Endothelial cell (in vitro differentiated cells): ENCODE measurements at places on chromosomes 3 and 15.
A peak's percentile ranks its signal among the peaks of the same experiment; 100 is the strongest.

- DNase-seq = no peak
Measured at GRCh38 chr15:58678683-58679082, 70.8 kb downstream of the ADAM10 start.

DNA sequence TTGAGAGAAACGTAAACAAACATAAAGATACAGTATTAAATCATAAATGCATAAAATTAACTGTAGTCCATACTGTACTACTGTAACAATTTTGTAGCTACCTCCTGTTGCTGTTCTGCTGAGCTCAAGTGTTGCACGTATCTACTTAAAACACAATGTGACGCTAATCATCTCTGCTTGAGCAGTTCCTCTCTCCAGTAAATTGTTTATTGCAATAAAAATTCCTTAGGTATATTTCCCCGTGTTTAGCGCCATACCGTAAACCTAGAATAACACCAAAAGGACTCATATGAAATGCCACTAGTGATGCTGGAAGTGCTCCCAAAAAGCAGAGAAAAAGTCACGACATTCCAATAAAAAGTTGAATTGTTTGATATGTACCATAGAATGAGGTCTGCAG is 152.3 kb downstream of the LRRN1 start:
- DNase-seq = no peak

GRCh38 chr15:89367485-89368451 is 33.1 kb upstream of the POLG start:
- no peak for DNase-seq

DNA sequence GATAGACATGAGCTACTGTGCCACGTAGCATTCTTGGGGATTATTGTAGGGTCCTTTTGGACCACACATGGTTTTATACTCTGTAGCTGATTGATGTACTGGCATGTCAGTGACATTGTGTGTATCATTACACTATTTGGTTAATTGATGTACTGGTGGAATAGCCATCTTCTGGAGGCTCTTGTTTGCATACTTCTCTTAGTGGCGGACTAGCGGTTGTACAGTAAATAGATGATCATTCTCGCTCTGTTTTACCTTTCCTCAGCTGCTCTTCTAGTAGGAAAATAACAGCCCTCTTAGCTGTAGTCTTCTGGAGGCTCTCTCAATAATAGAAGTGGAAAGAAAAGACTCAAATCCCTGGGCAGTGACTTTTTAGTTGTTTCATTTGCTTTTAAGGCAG is 24.8 kb downstream of the IGF1R start:
- no peak for DNase-seq

- no peak for DNase-seq
Measured at GRCh38 chr3:72329354-72329753, 518.9 kb downstream of the SHQ1 start.

GRCh38 chr3:154568064-154568463 is 138.1 kb upstream of the GPR149 start:
- no peak for DNase-seq

DNA sequence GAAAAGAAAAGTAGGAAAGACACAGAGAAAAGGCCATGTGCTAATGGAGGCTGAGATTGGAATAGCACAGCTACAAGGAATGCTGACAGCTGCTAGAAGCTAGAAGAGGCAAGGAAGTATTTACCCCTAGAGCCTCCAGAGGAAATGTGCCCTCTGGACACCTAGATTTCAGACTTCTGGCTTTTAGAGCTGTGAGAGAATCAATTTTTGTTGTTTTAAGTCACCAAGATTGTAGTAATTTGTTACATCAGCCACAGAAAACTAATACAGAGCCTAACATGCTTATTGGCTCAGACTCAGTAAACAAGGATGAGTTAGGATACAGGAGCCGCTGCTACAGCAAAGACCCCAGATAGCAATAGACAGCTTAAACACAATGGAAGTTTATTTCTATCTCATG is 33.1 kb upstream of the GLCE start:
- no peak for DNase-seq

- no peak for DNase-seq
Measured at GRCh38 chr3:111733154-111733553, 125.9 kb upstream of the PHLDB2 start.

- no peak for DNase-seq
Measured at GRCh38 chr3:157066335-157067098, 93.4 kb downstream of the CCNL1 start.

- no peak for DNase-seq
Measured at GRCh38 chr3:178823150-178823549, 248.5 kb downstream of the ZMAT3 start.

- no peak for DNase-seq
Measured at GRCh38 chr3:89447243-89447642, 339.8 kb downstream of the EPHA3 start.

GRCh38 chr3:74273555-74274402 is 340.7 kb downstream of the CNTN3 start:
- DNase-seq = no peak

DNA sequence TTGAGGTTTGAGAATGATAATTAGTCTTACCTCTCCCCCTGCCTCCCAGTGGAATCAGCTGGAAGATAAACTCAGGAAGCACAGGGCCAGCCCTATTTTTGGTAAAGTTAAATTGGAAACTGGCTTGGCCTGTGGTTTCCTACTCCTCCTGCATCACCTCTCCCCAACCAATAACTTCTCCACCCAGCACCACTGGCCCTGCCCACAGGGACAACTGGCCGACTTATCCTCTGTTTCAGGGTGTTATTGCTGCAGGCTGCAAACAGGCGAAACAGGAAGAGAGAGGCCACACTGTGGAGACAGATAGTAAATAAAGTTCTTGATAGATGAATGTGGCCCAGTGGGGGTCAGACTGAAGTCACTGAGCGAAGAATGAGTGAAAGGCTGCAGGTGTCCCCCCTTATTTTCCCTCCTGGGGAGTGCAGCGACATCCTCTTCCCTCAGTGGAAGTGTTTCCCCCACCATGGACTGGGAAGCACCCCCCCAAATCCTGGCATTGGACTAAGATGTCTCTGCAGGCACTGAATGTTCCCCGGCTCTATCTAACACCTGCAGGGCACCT is 47.1 kb downstream of the PDIA5 start:
- peak; percentile 10 for DNase-seq

DNA sequence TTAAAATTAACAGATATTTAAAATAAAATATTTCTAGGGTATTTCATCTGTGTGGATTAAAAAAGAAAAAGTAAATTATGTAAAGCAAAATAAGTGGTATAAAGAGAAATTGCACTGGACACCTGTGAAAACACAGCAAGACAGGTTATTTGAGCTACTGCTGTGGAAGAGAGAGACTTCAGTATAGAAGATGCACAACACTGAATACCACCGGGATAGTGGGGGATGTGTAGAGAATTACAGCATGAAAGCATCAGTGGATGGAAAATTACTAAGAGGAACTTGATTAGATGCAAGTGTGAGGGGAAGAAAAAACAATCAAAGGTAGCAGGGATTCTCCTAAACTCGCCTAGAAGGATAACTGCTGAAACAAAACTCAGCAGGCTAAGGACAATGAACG is 1242.5 kb upstream of the GBE1 start:
- DNase-seq = no peak

GRCh38 chr3:47204875-47205274 is 41.0 kb upstream of the SETD2 start:
- no peak for DNase-seq

- peak; percentile 31 for DNase-seq
Measured at GRCh38 chr3:73192036-73192738, 130.7 kb downstream of the EBLN2 start.

DNA sequence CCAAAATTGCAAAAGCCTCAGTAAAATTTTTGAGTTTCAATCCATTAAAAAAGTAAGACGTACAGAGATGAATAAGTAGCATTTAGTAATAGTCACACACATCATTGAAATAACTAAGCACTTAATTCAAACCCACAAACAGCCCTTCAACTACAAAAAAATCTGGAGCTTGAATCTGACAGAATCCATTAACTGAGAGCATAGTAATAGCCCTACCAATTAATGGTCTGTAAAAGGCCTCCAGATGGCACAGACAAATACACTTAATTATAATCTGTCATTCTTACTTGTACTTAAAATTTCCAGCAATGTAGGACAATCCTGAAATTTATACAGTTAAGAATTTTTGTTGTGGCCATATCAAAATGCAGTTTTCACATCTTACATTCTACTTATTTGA is 246.9 kb downstream of the VGLL3 start:
- DNase-seq = no peak

- no peak for DNase-seq
Measured at GRCh38 chr15:93989440-93989998, 241.8 kb upstream of the MCTP2 start.

DNA sequence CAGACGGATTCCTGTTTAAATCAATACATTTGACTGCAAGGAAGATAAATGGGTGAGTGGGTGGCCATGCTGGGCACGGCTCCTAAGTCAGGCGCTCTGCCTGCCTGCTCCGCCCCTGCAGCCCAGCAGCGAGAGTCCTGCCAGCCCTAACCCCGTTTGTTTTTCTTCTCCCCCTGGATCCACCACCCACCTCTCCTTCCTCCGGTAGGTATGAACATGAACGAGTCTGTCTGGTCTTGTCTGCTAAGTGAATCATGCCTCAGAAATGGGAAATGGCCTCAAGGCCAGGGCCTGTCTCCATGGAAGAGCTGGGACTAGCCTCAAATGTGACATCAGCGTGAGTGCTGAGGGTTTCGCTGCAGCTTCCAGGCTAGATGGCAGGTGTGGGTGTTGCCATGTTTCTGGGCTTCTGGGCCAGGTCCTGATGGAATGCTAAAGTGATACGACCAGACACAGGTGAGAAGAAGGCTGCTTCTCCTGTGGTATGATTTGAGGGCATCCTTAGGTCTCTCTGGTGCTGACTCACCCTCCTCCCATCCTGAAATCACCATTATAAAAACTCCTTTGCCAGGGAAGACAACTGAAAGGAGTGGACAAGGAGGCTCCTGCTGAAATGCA is 5.6 kb upstream of the FEM1B start:
- no peak for DNase-seq

- DNase-seq = no peak
Measured at GRCh38 chr3:176969066-176969465, 228.2 kb downstream of the TBL1XR1 start.

DNA sequence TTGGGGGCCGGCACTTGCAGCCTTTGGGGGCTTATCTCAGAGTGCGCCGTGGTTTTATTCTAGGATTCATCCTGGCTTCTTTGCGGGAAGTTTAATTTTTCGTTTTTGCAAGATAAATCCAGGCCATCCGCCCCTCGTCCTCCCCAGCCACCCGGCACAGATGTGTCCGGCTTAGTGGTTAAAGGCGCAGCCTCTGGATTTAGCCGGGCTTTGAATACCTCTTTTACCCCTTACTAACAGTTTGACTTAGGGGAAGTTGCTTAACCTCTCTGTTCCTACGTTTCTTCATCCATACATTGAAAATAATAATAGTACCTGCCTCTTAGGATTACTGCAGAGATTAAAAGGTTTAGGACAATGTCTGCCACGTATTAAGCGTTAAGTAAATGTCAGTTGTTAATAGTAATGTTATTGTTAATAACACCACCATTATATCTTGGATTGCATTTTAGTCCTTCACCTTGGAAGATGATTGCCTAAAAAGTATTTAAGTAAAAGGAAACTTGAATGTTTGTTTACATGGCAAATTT is 714 bp downstream of the ECT2 start:
- no peak for DNase-seq

DNA sequence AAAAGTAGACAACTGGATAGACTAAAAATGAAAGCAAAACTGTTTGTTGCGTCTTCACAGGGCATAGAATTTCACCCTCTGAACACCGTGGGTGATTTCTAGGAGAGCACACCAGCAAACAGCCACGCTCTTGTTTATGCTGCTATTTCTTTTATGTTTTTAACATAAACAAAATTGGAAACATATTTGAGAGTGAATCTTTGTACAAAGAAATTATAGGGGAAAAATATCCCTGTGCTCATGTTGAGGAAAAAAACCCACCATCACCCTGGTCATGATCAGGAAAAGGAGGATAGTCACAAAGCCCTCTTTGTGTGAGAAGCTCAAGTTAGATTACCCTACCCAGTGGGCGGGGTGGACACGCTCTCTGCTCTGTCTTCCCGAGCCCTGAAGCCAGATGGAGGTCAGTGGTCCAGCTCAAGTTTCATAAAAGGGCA is 313.3 kb downstream of the SATB1 start:
- DNase-seq = no peak

GRCh38 chr3:44477312-44478030 is at the start of gene ZNF445:
ZNF445 (minus strand) TSS chr3:44477670; CDS start chr3:44455549, 22,121 bp downstream.
- peak; percentile 78 for DNase-seq
